ENCODE measurements at places on chromosomes 3 and 15. TPM values are rescaled to one million over a fixed set of nuclear protein-coding genes. Genes with fewer than 3 reads are reported as not detected.

TMEM212 gene
- total RNA-seq = not detected

CERS3 gene
- total RNA-seq = not detected

HHATL gene
- not detected for total RNA-seq

EFHB gene
- total RNA-seq = not detected
